ENCODE measurements at places on chromosomes 11 and 22.

- DNase-seq = no peak
Measured at GRCh38 chr22:17234144-17234623, 14.9 kb upstream of the ADA2 start.

- DNase-seq = no peak
Measured at GRCh38 chr11:24267014-24267413, 229.8 kb upstream of the LUZP2 start.

DNA sequence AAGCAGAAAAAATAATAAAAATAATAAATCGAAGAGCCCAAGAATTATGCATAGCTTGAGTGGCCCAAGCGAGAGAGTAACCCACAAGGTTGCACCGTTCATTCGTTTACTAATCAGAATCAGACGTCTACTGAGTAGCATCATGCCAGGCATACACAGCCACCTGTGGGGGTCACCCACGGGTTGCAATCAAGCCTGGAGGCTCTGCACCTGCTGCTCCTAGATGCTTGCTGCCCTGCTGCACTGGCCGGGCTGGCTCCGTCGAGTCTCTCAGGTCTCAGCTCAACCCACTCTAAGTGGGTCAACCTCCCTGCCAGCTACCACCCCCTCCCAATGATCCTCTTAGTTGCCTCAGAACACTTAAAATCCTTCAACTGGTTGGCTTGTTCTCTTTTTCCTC, 2.0 kb upstream of the TESMIN start:
- no peak for DNase-seq

DNA sequence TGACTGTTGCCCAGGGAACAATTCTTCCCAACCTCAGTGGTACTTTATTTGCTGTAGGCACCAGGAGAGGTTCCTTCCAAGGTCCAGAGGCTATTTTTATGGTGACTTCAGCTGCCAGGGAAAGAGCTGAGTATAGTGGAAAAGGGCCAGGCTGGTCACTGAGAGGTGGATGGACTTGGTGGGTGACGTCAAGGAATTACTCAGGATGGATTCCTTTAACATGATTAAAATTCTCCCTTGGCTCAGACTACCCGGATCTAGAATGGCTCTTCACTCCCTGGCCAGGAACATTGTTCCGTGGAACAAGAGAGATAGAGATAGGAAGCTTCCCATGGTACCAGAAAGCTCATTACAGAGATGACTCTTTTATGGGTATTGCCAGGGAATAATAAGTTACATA, 8.7 kb upstream of the CALCA start:
- DNase-seq = no peak

DNA sequence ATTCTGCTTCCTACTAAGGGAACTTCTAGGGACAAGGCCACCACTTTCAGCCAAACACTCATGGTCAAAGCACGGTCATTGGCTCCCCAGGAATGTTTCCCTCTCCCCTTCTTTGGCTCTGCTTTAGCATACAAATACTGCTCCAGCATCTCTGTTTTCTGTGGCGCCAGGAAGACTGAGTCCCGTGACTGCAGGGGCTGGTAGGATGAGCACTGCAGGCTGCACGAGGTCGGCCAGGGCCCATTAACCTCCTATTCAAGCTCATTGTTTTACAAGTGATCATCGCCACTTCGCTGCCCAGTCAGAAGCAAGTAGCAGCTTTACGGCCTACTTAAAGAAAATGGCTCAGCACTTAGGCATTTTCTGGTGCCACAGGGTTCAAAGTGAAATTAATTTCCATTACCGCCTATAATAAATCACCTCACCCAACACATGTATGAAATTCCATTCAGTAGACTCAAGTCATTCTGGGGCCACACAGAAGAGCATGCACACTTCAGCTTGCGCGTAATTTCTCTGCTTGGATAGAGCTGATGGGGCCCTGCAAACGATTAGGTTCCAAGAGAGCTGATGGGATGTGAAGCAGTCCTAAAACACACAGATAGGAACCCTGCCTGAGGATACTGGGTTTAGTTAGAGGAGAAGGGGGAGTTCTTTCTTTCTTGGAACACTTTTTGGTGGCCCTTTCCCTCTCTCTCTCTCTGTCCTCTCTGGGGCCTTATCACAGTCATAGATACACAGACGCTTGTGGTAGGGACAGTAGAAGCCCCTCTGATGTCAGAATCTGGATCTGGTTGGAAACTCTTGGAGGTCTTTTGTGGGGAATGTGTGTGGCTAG, 173.7 kb downstream of the KIF18A start:
- DNase-seq = no peak

DNA sequence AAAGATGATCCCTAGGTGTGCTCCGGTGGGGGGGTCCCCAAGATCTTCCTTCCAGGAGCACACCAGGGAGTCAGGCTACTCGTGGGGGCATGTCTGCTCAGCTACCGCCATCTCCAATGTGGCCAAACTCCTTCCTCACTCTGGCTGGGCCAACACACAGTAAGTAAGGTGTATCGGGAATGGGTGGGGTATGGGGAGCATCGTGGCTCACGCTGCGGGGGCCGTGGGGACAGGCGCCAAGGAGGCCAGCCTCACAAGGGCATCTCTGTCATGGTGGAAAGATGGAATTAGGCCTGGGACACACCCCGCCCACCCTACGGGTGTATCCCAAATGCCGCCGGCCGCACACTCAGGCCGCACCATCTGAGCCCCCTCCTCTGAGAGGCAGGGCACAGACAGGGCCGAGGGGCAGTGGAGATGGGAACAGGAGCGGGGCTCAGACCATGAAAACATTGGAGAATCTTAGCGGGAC, 8.3 kb downstream of the IGF2 start:
- no peak for DNase-seq

GRCh38 chr11:19382131-19382611, 141.4 kb upstream of the E2F8 start:
- no peak for DNase-seq

DNA sequence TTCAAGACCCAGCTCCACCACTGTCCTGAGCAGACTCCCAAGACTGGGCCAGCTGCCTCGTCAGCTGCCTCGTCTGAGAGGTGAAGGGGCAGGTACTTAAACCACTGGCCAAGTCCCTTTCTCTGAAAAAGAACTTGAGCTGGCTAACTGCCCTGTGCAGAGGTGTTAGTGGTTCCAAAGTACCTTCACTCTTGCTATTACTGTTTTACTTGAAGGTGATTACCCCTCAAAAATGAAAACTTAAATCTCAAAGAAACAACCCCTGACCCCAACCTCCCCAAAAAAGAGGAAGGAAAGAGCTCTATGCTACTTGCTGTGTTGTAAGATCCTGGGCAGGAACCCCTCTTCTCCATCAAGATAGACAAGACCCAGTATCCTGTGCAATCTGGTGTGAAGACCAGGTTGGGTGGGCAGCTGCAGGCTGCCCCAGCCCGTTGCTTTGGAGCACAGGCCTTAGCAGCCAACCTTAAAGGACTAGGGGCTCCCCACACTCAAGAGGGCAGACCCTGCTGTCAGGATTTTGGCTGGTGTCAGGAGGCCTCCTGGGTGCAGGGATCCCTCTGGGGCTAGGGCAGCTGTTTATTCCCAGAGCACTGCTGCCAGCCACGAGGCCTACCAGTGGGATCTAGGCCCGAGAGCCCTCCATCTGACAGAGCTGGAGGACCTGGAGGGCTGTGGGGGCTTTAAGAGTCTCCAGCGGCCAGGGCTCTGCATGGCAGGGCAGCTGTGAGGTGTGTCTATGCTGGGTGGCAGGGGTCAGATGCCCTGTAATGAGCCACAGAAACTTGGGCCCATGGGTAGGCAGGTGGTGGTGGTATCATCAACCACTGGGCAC, 13.0 kb downstream of the GUCD1 start:
- no peak for DNase-seq

GRCh38 chr11:33674035-33674814, 26.4 kb downstream of the C11orf91 start:
- DNase-seq = no peak

DNA sequence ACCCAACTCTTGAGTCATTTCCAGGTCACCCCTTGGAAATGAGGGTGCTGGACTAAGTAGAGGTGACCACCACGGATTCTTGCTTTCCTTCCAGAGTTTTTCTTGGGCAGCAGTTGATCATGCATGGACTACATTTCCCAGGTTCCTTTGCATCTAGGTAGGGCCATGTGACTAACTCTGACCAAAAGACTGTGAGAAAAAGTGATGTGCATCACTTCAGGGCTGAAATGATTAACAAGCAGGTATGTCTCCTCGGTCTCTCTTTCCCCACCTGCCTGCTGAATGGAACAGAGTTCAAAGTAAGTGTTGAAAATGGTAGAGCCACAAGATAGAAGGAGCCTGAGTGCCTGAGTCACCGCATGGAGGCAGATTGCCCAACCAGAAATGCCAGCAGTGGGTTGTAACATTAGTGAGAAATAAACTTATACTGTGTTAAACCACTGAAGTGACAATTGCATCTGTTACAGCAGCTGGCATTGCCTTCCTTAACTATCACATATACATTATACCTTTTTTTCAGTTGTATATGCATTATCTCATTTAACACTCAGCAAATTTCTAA, 113.5 kb downstream of the MN1 start:
- DNase-seq = no peak

GRCh38 chr11:20303391-20303965, 60.0 kb upstream of the HTATIP2 start:
- no peak for DNase-seq

DNA sequence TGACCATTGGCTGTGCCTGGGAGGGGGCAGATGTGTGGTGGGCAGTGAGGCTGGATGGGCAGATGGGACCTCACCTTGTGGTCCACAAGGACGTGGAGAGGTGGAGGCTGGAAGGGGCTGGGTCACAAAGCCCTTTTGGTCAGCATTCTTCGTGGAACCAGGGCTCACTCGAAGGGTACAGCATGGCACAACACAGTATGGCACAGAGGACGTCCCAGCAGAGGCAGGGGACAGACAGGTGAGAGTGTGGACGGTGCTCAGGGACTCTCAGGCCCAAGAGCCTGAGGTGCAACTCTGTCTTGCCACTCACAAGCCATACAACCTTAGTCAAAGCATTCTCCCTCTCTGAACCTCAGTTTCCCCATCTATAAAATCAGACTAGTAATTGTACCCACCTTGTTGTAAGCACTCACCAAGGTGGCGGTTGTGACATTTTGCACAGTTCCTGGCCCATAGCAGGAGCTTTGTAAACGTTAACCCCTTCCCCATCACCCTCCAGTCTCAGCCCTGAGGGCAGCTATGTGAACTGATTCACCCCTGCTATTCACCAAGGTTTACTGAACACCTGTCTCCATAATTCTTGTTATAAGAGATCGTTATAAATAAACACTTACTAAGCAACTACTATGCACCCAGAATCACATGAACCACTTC, 11.6 kb upstream of the TSKU start:
- no peak for DNase-seq

DNA sequence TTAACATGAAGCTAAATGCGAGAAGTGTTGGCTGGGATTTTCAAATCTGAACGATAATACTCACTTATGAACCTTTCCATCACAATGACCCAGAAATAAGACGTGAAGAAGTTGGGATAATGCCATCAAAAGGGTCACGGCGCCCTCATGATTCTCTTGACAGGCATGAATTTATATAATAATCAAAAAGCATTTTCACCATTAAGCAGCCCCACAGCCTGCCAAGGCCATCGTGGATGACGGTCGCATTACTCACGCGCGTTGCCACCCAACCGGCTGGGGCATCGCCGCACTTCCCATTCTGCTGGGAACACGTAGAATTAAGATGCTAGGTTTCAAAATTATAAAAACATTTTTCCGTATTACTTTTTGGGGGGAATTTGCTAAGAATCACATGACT, 18.9 kb upstream of the GAL start:
- no peak for DNase-seq

DNA sequence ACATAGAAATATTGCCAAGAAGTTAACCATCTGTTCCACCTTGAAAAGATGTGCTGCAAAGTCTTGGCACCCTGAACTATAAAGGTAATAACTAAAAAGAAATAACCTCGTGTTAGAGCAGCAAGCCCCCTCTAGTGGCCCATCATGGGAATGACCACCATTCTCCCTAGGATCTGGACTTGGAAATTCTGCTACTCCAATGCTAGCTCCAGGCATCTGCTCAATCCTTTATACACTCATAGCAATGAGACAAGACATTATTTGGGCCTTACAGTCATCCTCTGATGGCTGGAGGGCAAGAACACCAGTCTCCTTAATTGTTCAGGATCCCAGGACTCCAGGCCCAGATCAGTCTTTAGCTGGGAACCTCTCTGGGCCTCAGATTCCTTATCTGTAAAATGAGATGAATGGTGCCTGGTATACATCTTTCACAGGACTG, 76.0 kb downstream of the CWC15 start:
- no peak for DNase-seq

DNA sequence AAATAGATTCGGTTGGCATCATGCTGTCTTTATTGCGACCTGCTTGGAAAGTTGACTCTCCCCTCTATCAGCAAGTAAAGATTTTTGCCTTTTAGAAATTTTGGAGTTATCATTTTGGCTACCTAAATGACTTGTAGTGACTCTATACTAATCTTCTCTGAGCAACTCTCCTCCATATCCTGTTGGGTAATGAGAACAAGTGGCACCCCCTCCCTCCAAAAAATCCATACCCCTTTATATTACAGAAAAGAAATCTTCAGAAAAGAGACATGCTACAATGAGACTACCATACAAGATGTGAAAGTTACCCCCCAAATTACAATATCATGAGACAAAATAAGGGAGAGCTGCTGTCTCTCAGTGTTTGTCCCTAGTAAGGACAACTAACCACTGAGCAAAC, 1.2 kb downstream of the JAML start:
- DNase-seq = no peak

- DNase-seq = no peak
Measured at GRCh38 chr22:49517667-49518185, 309.9 kb downstream of the BRD1 start.
